Activated CD4-positive, alpha-beta T cell treated with anti-CD3 and anti-CD28 coated beads for 36 hours (primary cell): ENCODE measurements at places on chromosomes 12 and 14. TPM values are rescaled to one million over a fixed set of nuclear protein-coding genes. Genes with fewer than 3 reads are reported as not detected.

GRCh38 chr12:49420556-49420955, 53.3 kb downstream of the SPATS2 start:
- no peak for DNase-seq

DNA sequence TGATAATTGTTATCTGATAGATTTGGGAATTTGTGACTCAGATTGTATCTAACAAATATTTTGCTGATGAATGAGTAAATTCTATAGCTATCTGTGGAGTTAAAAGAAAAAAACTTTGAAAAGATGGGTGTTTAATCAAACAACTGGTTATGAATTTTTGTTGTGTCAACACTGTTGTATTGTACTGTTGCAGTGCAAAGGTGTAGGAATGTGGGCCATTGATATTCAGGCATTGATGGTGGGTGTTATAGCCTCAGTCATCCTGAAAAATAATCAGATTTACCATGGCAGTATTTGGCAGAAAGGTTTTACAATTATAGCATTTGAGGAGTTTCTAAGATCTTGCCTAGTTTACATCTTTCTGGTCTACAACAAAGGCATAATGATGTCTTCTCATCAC, 15.4 kb downstream of the DRAM1 start:
- DNase-seq = no peak

DNA sequence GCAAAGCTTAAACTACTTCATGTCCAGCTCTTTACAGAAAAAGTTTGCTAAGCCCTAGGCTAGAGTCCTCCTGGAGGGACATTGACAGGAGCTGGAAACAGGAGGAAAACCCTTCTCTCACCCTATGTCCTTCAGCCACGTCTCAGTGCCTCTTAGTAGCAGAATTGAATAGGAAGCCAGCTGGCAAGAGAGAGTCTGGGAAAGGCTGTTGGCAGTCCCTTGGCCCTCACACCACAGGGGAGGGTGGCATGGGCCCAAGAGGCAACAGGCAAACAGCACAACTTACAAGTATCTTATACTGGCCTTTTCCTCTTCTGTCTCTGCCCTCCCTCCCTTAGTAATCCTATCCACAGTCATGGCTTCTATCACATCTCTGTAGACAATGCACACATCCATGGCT, 27.7 kb upstream of the DHRS2 start:
- DNase-seq = no peak

- DNase-seq = no peak
These were observed 96.6 kb upstream of the PCED1B start for GRCh38 chr12:46982629-46983392.

The USP44 gene
- 5.3 TPM for total RNA-seq

- no peak for DNase-seq
These were observed 975 bp downstream of the OGFOD2 start for GRCh38 chr12:122975790-122976647.

DNA sequence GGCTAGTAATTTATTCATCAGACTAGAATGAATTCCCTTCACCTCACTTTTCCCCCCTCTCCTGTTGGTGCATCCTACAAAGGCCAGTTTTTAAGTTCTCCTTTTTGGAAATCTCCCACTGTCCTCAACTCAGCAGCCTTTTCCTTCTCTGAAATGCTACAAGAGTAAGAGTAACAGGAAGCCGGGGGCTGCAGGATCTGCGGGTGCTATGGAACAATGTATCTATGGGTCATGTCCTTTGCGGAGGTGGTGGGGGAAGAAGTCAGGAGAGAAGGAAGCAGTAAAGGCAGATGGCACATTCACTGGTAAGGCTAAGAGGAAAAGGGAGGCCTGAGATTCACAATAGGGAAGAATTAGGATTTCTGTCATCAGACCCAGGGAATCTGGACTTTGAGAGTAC, 22.2 kb upstream of the TESC start:
- DNase-seq = no peak
